ENCODE measurements at places on chromosomes 4 and X.

GRCh38 chrX:139828033-139828432 is 104.8 kb downstream of the ATP11C start:
- DNase-seq = no peak

- DNase-seq = no peak
Measured at GRCh38 chr4:2790583-2791517, 2.0 kb upstream of the SH3BP2 start.

DNA sequence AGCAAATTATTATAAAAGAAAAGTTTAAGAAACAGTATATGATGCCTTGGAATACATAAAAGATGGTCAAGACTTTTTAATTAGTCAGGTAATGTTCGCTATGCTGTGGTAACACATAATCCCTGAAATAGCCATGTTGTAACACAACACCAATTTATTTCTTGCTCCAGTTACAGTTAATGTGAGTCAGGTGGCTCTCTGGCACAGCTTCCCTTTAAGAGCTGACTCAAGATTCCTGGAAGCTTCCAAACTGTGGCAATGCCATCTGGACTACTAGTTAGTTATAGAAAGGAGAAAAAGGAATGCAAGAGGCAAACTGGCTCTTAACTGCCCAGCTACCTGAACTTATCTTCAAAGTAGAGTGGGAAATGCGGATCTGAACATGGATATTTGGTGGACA is 210.5 kb downstream of the CHM start:
- no peak for DNase-seq

DNA sequence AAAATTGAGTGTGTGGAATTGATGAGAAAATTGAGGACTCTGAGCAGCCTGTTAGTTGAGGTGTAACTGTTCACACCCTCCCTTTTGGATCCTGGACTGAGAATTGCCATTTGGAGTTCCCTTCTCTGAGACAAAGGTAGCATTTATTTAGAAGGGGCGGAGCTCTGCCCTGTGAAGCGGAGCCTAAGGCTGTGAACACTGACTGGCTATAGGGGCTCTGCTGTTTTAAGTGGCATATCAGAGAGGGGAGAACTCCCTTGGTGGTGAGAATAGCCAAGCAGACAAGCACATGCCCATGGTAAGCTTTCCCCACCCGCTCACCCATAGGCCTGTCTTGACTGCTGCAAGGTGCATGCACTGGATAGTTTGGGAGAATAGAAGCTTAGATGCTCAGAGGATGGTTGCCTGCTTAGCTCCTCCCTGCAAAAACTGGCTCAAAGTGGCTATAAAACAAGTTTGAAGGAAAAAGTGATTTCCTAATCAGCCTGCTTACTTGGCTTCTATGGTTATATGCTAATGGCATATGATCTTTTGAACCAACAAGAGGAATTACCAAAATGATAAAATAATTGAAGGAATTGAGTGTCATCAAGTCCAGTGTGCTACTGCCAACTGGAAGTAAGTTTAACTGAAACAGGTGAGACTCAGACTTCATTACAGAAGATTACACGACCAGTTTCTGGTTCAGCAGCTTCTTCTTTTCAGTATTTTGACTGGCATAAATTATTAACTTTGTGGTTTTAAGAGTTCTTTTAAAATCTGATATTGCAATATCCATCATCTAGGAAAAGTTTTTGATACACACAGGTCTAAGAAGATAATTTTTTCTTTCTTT is 108.4 kb downstream of the AFF1 start:
- no peak for DNase-seq

DNA sequence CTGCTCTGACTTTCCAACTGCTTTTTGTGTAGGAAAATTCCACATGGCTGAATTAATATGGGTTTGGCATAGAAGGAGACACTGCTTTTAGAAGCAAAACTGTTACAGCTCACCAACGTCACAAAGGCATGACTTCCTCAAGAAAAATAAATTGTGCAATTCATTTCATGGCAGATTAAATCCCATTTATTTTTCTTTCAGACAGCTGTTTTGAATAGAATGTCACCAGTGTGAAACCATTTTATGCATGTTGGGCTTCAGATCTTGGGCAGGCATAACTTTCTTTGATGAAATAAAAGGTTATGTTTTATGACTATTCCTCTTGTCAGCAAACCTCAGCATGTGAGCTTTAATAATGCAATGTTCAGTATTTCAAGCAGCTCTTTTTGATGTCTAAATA is 542.8 kb downstream of the GALNTL6 start:
- no peak for DNase-seq

Measured in stimulated activated naive CD4-positive, alpha-beta T cell treated with Interleukin-2 at 50 U/mL for 16 hours (primary cell).